SHP77 treated with DMSO at 0.1 percent for 48 hours (cell line): ENCODE measurements at places on chromosomes 3 and 15.

DNA sequence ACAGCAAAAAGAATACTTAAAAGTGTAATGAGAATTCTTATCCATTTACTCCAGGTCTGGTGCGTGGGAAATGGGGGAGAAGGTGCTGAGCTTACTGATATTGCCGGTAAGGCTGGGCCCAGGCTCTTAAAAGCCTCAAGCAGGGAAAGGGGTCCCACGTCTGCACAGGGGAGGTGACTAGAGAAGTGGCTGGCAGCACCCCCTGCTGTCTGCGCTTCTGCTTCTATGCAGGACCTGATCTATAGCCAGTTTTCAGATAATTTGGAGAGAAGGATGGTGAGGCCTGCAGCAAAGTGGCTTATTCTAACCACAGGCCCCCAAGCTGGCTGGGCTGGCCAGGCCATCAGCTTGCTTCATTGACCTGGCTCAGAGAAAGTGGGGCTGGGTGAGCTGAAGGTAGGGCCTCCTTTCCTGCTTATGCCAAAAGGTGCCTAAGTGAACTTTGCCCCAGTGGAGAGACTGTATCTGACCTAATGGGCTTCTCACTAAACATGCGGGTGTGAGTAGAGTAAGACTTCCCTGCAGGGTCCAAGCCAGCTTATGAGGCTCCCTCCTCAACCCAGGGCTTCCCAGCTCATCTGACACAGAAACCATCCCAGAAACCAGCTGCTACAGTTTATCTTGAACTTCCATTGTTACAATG lies 30.9 kb upstream of the ATP1B3 start:
- DNase-seq: no peak

GRCh38 chr3:169090559-169090958 lies 573.0 kb downstream of the MECOM start:
- DNase-seq: no peak

DNA sequence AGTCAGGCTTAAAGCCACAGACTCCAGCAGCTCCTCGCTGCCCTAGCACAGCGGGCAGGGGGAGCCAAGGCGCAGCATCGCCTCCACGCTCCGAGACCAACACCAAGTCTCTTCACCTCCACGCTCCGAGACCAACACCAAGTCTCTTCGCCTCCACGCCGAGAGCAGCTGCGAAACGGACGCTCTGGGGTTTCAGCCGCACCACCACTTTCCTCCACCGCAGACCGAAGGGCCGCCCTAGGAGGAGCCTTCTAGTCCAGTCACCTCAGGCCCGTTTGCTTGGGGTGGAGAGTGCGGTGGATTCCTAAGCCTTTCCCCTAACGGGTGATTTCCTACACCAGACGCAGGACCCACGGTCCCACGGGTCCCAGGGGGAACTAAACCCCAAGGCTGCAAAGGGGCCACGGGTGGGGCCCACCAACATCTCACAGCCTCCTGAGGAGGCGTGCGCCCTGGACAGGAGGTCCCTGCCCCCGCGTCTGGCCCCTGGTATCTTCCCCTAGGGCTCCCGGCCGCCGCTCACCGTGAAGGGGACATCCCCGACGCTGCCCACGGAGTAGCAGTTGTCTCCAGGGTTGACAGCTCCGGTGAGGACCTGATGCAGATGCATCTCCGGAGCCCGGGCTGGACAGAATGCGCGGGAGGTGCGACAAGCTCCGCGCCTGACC lies 501 bp downstream of the DMXL2 start:
- DNase-seq: no peak

- DNase-seq: no peak
Measured at GRCh38 chr15:63715818-63716217, 117.9 kb downstream of the HERC1 start.

DNA sequence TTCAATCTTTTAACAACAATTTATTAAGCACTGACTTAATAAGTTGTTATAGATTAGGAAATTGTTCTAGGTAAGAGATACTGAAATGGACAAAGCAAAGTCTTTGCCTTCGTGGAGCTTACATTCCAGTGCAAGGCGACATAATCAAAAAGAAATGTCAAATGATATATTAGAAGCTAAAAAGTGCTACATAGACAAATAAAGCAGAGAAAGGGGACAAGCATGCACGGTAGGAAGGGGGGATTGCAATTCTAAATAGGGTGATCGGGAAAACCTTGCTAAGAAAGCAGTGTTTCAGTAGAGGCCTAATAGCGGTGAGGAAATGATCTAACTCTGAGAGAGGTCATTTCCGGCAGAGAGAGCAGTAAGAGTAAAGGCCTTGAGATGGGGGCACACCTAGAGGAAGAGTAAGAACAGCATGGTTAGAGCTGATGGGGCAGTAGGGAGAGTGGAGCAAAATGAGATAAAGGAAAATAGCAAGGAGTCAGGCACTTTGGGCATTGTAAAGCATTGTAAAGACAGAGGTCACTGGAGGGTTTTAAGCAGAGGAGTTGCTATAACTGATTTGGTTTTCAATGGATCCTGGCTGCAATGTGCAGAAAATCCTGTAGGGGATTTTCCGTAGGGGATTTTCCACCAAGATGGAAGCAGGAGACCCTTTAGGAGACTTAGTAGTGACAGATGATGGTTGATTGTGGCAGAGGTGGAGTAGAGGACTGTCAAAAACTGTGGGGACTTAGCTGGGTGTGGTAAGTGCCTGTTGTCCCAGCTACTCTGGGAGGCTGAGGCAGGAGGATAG lies 71.7 kb upstream of the CFAP20DC start:
- no peak for DNase-seq

GRCh38 chr3:144391236-144391635 lies 419.6 kb downstream of the DIPK2A start:
- DNase-seq: no peak

DNA sequence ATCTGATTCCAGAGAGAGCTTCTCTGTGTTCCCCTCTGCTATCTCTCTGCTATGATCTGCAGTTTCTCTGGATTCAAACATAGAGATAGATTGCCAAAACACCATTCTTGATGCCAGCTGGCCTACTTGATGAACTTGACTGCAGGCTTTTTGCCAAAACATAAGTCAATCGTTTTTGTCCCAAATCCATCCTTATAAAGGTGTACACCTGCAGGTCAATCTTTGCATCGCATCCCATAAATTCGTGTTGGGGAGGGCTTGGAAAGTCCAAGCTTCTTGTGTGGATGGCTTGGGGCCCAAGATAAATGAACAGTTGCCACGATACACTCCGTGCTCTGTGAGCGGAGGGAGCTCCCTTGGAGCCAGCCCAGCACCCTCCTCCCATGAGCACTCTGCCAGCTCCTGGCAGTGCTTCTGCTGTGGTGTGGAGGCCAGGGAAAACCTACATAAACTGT lies 2.7 kb downstream of the CERS3 start:
- DNase-seq: no peak

GRCh38 chr15:64653757-64654156 lies 121.6 kb downstream of the RBPMS2 start:
- no peak for DNase-seq

DNA sequence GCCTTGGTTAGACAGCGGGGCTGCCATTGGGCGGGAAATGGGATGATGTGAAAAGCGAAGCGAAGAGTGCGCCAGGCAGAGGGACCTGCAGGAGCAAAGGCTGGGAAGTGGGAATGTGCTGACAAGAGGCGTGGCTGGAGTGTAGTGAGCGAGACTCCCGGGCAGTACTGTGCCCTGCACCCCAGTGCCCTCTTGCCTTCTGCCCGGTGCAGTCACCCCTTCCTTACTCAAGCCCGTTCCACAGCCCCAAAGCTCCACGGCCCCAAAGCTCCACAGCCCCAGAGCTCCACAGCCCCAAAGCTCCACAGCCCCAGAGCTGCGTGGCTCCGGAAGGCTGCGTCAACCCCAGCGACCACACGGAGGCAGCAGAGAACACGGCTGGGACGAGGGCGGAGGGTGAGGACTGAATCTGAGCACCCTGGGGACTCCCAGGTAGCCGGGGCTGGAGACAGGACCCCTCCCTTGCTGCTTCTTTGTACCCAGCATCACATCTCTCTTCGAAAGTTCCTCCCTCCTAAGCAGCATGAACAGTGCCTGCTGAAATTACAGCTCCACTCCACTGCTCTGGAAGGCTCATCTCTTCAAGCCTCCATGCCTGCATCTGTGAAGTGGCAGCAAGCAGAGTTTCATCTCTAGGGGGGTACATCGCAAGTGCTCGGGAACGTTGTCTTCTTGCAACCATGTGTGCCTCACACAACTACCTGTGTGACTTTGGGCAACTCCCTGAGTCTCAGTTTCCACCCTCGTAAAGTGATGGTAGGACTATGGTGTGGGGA lies 108.9 kb downstream of the FBLN2 start:
- peak; percentile 12 for DNase-seq

- DNase-seq: no peak
Measured at GRCh38 chr15:77658304-77658703, 25.6 kb upstream of the LINGO1 start.

DNA sequence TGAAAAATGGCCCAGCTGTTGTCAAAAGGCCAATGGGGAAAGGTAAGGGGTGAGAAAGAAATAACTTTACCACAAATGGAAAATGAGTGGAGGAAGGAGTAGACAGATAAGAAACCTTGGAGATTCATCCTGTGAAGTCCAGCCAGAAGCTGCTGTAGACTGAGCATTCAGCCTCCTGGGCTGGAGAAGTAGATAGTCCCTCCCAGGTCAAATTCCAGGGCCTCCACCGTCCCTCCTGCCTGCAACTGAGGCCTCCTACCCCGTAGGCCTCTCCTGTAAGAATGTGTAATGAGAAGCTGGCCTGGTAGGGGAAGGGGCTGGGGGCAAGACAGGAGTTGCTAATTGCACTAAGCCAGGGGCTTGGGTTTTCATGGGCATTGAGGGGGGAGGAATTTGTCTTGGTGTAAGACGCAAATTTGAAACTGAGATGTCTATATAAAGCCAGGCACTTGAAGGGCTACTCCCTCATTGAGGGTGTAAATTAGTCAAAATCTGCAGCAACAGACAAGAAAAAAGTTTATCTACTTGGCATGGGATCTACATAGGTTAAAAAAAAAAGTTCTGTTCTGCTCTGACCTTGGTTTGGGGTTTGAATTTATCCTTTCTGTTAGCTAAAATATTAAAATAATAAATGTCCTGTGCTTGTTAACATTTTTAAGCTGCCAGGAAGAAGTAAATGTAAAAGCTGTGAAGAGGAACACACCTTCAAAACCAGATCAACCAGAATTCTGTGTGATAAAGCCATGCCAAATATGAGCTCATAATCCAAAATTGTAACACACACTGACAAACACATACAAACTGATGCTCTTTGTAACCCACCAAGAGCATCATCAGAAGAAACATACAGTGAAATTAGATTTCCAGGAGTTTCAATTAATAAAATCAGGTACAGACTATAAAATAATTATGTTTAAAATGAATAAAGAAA lies 1.7 kb upstream of the RBP2 start:
- DNase-seq: no peak

DNA sequence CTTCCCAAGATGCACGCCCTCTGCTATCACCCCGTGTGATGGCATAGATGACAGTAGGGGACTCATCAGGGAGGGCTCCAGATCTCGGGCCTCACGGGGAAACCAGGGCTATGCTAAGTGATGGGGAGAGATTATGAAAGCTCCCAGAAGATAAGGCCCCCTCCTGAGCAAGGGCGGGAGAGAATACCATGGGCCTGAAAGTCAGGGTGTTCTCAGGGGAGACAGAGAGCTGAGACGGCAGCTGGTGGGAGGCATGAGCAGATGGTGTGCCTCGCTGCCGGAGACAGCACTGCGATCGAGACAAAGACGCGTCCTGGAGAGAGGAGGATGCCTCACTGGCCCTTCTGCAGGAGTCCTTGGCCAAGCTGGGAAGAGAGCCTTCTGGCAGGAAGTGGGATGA lies 106.5 kb upstream of the ADPGK start:
- DNase-seq: no peak

DNA sequence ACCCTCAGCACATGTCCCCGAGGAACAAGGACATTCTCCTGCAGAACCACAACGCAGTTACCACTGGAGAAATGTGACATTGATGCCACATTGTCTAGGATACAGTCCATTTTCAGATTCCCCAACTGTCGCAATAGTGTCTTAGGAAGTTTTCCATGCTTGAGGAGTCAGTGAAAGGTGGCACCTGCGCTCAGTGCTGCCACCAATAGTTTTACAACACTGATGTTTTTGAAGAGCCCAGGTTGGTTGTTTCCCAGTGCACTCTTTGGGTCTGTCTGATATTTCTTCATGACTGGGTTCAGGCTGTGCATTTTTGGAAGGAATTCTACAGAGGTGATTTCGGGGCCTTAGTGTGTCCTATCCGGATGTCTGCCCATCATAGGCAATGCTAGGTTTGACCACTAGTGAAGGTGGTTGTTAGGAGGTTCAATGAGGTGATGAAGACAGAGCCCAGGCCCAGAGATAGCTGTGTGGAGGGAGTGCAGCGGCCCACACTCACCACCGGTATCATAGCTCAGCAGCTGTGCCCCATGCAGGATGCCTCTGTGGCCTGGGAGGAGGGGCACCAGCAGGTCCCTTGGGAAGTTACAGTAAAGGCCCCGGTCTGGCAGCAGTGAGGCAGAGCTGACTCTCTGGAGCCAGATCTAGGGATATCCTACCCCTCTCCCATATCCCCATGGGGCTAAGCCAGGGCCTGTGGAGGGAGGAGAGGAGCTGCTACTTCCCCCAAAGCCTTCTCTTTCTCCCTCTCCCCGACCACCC lies 96.6 kb downstream of the DNAJB8 start:
- DNase-seq: no peak

- no peak for DNase-seq
Measured at GRCh38 chr3:106114848-106115247, 246.0 kb upstream of the CBLB start.

DNA sequence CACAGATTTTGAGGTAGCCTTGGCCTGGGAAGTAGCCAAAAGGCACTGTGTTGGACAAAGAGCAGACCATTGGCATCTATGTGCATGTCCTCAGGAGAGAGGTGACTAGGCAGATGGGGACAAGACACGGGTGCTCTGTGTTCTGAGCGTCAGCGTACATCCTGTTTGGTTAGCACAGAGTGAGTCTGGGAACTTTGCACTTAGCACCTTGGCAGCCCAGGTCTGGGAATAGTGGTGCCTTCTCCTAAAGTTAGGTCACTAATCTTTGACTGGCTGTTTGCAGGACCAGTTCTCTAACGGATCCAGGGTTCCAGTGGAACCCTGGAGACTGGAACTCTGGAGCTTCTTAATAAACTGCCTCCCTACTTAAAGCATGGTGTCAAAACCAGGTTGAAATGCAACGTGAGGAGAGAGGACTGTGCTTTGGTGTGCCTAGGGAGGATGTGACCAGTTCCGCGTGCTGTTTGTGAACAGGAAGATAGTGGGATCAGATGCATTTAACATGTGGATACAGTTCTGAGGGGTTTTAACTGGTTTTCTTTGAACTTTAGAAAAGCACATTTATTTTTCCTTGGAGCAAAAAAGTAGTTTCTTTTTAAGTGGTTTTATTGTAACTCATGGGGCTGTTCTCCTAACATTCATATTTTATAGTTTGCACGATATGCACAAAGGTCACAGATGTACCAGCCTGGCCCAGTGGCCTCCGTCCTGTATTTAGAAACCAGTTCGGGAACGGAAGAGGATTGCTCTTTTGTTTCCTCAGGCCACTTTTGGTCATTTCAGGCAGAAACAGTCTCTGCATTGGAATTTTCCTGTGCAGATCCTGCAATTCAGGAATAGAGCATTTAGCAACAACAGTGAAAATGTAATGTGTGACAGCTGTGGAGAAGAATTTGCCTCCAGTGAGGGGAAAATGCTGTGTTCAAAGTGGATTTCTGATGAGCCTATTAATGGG lies 48.8 kb downstream of the ABHD2 start:
- DNase-seq: no peak

GRCh38 chr3:25226747-25227146 lies 201.3 kb upstream of the RARB start:
- DNase-seq: no peak
